IMR-90 (cell line): ENCODE measurements at places on chromosomes 3 and 15. TPM values are rescaled to one million over a fixed set of nuclear protein-coding genes. Genes with fewer than 3 reads are reported as not detected.

- no peak for DNase-seq
Observed at GRCh38 chr15:63576441-63576840, 20.7 kb upstream of the FBXL22 start.

DNA sequence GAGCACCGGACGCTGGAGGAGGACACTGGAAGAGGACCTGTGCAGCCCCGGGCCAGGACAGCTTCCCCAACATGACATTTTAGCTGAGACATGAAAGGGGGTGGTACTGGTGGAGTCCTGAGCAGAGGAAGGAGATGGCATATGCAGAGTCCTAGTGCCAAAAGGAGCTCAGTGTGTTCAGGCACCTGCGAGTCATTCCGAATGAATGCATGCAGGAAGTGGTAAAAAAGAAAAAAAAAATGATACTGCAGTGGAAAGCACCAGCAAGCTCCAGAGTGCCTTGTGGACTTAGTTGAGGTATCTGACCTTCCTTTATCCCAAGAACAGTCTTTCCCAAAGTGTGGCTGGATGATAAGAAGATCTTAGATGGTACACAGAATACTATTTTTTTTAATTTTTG lies 6.6 kb upstream of the ZNF148 start:
- peak; percentile 81 for DNase-seq

- no peak for DNase-seq
Observed at GRCh38 chr3:113454630-113455029, 13.3 kb upstream of the CFAP44 start.

DNA sequence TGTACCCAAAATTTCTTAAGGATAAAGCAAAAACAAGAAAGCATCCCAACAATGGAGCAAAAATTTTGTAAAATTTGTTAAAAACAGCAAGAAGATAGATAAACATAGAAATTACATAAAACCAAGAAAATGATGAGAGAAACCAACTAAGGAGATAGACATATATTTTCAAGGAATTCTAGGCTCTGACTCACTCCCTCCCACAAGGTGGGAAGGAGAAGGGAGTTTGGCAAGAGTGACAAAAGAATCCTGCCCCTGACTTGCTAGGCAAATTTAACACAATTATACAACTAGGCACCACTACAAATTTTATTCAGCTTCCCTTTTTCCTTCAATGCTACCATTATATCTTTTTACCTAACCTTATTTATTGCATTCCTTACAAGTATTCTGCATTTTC lies 70.9 kb downstream of the MYO9A start:
- peak; percentile 67 for DNase-seq

GRCh38 chr15:84734794-84735479 lies 13.5 kb upstream of the ZNF592 start:
- DNase-seq, result peak; percentile 63

DNA sequence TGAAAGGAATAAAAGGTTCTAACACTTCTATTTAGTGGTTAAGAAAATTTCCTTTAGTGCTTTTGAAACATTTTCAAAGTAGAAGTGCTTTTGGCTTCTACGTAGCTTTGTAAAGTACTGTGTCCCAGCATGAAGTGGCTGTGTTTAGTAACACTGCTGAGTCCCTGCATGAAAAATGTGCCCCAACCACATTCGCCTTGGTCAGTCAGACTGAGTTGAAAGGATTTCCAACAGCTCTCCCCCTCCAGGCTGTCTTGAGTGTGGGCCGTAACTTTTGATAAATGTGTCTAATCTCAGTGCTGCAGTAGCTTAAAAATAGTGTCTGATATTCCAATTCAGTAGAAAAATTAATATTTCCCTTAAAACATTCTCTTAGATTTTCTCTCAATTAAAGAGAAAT lies 115.0 kb downstream of the NR1D2 start:
- peak; percentile 53 for DNase-seq

Gene LTK
- total RNA-seq, result 0.18 and 0.28 TPM in 2 replicates

DNA sequence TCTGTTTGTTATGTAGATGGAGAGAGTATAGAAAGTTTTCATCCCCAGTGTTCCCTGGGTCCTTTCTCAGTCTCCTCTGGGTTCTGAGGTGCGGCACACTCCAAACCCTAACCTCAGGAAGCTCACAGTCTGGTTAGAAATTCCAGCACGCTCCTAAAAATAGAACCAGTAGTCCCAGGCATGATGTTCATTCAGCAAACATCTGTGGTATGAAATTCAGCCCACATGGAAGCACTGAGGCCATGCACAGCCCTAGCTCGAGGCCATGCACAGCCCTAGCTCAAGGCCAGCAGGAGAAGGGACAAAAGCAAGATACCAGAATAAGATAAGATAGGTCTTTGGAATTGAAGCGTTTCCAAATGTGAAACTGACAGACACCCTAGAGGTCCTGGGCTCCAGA lies 82.3 kb upstream of the OXTR start:
- DNase-seq, result peak; percentile 74

Gene ROPN1
- total RNA-seq, result 0.18 TPM in 1 of 2 replicates, not detected in the other

Gene MRAS
- 56.1 and 59.3 TPM in 2 replicates for total RNA-seq

DNA sequence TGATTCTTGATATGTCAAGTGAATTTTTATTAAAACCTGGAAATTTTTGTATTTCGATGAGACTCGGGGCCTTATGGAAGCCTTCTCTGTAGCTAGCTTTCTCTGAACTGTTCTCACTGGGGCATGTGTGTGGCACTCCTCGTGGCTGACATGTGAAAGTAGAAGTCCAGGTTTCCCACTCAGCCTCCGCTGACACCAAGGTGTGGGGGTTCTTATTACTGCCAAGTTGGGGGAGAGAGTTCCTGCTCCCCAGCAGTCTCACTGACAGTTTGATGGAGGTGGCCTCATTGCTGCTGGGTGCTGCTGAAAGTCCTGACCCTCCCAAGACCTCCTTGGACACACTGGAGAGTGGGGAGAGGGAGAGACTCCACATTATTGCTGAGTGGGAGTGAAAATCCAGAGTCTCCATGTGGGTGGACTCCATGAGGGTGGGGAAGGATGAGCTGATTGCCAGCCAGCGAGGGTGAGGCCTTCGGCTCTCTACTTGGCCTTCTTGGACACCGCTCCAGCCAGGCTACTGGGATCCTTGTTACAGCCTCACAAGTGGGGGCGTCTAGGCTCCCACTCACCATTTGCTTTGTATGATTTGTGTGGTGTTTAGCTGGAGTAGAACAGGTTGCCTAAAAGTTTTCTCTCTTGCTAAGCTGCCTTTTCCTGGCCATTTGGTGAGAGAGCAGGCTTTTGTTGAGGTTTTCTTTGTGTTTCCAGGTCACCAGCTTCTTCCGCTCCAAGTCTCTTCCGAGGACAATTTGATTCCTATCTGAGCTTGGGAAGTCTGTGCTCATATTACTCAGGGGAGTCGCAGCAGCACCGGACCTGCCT lies 64.1 kb downstream of the LSM3 start:
- DNase-seq, result no peak

GRCh38 chr3:179288845-179289244 lies 34.0 kb upstream of the ZNF639 start:
- no peak for DNase-seq
